Mucosa of descending colon (tissue), 3 donors: ENCODE measurements at places on chromosomes 3 and 15.
A peak's percentile ranks its signal among the peaks of the same experiment; 100 is the strongest.

DNA sequence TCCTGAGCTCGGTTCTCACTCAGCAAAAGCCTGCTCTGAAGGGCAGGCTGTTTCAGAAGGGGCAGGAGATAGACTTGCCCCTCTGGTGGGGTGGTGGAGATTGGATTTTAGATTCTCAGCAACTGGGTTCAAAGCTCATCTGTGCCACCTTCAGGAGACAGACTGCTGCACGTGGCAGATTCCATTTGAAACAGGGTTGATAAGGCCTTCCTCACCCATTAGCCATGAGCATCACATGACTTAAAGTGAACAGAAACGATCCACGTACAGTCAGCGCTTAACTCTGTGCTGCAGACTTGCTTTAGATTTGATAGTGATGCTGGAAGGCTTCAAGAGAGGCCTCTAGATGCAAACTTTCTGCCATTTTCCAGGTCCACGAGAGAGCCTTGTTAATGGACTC lies 35.0 kb upstream of the MGLL start:
- no peak for DNase-seq

- peak; percentile 7 for DNase-seq
These were observed 94.8 kb downstream of the GBE1 start for GRCh38 chr3:81666502-81667121.

GRCh38 chr15:89039142-89039541 lies 49.1 kb upstream of the ABHD2 start:
- DNase-seq, result no peak

DNA sequence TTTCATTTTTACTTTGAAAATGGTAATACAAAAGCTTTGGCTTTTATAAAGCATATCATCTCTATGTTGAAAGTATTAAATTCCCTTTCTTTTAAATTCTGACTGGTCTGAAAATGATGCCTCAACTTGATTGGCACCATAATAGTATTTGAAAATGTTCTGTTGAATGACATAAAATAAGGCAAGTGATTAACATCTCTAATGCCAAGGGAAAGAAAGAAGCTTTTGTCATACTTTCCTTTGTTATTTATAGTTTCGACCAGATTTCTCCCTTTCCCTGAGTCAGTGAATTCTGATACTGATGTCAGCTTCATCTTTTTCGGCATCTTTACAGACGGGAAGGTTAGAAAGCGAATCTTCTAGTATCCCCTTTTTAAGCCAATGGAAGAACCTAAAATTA lies 3.4 kb upstream of the AP4E1 start:
- DNase-seq, result no peak

- no peak for DNase-seq
These were observed 75.3 kb downstream of the NCEH1 start for GRCh38 chr3:172635588-172635987.

DNA sequence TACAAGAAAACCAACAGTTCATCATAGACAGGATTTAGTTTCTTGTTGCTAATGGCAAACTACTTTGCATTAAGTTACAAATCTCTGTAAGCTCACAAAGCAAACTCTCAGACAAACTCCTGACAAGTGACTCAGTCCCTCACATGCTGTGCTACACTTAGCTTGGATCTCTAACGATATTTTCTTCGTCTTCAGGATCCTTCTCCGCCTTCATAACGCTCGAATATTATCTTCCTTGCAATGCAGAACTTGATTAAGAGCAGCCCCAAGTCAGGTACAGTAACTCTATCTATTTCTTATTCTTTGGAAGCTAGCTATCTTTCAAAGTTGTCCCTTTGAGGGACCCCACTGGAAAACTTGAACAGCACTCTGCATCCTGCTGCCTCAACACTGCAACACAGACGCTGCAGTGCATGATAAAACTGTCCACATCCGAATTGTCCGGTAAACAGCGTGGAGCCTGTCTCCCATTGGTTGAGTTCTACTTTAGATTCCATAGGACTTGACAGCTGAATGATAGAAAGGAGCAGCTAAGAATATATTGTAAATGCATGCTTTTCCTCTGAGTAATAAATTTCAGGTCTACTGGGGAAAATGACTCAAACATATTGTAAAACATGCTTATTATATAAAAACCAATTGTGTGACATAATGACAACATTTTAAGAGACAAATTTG lies 61.3 kb downstream of the UACA start:
- DNase-seq, result no peak

DNA sequence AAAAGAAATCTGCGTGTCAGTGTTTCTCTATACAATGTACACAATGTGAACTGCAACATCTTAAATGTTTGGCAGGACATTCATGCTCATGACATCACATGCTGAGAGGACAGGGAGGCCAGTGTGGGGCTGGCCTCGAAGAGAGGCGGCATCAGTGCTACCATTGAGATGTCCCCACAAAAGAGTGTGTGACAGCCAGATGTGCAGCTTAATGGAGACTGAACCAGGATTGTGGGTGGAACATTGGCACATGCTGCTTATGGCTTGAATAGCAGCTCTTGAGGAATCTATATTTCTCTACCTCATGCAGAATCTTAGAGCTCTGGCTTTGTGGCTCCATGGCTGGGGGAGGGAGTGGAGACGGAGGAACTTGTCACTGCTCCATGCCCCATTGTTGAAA lies 18.5 kb downstream of the CLDN11 start:
- no peak for DNase-seq

GRCh38 chr3:119731560-119732343 lies 28.9 kb downstream of the CFAP91 start:
- DNase-seq, result no peak

GRCh38 chr3:141150081-141150830 lies 81.4 kb upstream of the PXYLP1 start:
- DNase-seq, result no peak

DNA sequence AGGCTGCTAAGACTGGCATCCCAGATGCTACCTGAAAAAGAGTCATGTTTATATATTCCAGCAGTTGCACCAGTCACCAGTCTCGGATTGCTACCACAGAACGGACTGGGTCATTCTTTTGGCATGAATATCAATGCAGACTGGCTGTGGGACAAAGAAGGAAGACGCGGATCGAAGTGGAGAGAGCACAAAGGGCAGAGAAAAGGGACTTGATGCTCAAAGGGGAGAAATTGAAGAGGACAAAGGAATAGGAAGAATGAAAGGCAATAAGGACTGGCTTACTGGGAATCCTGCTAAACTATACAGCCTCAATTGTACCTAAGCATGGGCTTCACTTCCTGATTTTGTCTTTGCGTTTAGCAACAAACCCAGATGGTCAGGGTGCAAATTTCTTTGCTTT lies 15.3 kb upstream of the DIS3L start:
- no peak for DNase-seq

GRCh38 chr15:28044121-28044672 lies 54.9 kb downstream of the OCA2 start:
- no peak for DNase-seq

DNA sequence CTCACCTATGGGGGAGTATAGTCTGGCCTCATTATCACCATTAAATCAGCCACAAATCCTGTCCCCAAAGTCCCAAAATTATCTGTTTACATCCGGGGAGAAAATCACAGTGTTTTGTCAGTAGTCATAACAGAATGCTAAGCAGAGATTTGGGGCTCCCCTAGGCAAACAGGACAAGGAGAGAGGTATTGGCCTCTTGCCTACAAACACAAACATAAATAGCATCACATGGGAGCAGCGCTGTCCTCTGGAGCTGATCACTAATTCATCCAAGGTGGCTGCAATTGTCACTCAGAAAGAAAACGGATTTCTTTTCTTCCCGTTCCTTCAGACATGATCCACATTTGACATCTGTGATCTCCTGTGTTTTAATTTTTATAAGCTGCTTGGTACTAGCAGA lies 1028.1 kb downstream of the NTRK3 start:
- no peak for DNase-seq

DNA sequence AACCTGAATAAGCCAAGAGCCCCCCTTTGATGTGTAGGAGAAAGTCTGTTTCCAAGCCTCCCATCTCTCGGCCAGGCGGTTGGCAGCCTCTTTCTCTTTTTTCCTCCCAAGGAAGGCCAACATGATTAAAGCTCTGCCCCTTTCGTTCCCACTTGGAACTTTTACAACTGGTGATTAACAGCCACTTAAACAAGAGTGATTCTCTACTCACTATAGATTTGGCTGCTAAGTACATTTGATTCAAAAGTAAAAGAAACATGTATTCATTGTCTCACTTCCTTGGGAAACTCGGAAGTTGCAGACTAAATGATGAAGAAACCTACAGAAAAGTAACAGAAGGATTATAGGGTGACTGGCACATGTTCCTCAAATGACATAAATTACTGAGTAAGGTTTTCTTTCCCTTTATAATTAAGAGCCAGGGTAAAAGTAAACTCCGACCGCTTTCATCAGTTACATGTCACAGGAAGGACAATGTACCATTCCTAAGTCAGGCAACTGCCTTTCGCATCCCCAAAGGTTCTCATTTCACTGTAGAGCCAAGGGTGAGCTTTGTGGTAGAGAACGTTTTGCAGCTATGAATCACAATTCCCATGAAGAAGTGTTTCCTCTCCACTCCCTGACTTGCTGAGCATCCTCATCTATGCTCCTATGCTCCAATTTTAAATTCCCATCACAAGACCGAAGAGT lies 72.7 kb downstream of the MB21D2 start:
- no peak for DNase-seq

DNA sequence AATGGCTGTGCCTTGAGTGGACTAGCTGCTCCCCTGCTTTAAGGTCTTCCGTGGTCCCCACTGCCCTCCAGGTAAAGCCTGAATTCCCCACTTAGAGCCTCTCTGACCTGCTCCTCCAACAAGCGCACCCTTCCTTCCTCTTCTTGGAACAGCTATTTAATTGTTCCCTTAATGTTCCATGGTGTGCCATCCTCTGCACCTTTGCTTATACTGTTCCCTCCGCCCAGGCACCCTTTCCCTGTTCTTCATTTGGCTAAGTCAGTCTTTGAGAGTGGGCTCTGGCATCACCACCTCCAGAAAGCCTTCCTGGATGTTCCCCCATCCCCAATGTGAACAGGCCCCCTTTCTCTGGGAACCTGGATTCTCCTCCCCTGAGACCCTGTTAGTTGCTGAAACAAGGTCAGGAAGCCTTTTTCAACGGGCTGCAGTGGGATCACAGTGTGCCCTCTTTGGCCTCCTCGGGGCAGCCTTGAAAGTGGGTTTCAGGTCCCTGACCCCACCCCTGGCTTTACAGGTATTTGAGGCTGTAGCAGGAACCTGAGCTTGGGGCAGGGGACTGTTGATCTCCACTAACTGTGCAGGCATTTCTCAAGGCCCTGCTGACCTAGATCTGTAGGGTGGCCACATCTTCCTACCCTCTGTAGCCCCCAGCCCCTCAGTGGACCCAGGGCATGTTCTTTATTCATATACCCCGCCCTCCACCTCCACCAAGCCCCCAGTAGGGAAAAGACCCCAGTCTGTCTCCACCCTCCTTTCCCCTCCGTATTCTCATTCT lies 5.0 kb downstream of the ISLR start:
- peak; percentile 0 for DNase-seq

GRCh38 chr3:134601539-134602439 lies 49.0 kb downstream of the KY start:
- DNase-seq, result no peak

- DNase-seq, result no peak
These were observed 25.2 kb downstream of the CD200 start for GRCh38 chr3:112357930-112358780.

DNA sequence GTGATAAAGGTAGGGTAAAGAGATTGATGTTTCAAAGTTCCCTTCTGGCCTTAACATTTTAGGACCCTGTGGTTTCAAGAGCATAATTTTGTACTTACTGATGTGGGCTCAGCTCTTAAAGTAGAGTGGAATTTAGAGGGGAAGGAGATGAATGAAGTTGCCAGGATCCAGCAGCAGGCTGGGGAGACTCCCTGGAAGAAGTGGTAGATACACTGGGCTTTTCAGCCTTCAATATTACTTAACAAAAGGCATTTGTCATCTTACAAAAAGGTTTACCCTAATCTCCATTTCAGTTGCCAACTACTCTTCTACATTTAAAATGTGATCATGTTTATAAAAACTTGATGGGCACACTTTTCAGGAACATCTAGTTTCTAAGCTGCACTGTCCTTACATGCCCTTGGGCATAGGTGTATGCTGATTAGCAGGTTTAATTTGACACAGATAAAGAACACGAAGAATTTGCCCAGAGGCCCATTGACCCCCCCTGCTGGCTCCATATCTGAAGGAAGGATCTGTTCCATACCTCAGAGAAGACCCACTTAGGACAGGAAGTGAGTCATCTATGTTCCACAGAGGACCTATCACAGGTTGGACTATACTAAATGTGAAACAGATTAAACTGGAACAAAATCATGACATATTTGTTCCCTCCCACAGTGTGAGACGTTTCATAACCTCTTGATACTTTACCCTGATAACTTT lies 93.0 kb upstream of the LPP start:
- DNase-seq, result no peak

DNA sequence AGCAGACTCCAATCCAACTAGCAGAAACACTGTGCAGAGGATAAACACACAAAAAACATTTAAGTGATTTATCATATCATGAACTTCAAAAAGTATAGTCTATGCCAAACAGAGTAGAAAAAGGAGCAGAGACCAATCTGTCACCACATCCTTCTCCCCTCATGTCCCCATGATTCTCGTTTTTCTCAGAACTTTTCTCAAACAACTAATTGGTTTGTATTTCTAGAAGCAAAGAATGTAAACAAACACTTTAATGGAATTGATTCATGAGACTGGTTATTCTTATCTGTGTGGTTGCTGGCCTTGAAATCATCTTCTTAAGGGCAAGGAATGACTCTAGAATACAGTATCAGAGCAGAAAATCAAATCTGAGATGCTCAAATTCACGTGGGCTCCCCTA lies 294.2 kb upstream of the THBS1 start:
- DNase-seq, result no peak

DNA sequence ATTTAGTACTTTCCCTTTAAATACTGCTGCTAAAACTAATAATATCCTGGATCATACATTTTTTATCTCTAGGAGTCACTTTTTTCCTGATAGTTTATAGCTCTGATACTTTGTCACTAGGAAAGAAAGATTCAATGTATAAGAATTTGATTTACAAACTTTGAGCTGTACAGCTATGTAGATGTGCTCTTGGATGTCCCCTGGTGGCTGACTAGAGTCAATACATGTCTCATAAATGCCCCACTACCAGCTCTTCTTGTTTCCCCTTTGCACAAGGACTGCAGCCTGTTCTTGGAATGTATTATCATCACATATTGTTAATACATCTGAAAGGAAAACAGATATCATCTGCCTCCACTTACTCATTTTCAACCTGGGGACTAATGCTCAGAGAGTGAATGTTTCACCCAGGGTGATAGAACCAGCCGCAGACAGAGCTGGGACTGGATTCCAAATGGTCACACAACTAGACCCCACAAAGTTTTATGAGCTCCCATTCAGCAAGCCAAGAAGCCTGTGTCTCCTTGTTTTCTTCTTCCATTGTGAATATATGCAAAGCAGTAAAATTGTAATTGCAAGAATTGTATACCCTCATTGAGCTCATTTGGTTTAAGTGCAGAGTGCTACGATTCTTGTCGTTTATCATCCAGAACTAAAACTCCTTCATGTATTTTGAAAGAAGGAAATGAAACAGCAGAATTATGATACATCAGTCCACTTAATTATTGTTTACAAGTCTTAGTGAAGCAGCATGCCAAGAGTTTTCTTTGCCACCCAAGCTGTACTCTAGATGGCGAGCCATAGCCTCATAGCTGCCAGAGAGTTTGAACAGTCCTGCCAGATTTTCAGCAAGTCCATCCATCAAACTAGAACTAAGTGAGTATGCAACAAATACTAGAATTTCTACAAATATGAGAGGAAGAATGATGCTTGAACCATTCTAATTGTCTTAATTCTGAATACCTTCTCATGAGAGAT lies 261.6 kb upstream of the LMCD1 start:
- DNase-seq, result peak; percentile 10

- DNase-seq, result no peak
These were observed 86.8 kb downstream of the TCF12 start for GRCh38 chr15:57005244-57005643.

- DNase-seq, result no peak
These were observed 232.1 kb upstream of the LYSMD4 start for GRCh38 chr15:99965376-99965775.
